ENCODE measurements at places on chromosomes 7 and 10. TPM values are rescaled to one million over a fixed set of nuclear protein-coding genes. Genes with fewer than 3 reads are reported as not detected.

- no peak for DNase-seq
Measured at GRCh38 chr7:101933688-101934121, 116.3 kb downstream of the CUX1 start.

DNA sequence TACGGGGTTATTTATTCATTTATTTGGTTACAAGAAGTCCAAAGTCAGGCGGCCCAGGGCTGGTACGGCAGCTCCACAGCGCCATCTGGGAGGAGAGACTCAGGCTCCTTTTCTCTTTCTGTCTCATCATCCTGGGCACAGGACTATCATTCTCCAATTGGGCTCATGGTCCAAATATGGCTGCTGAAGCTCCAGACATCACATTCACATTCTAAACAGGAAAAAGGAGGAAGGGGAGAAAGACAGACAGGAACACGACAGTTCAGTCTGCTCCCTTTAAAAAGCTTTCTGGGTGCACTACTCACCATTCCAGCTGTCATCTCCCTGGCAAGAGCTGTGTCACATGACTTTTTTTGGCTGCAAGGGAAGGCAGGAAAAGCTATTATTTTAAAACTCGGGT lies 74.4 kb upstream of the PDZD8 start:
- no peak for DNase-seq

DNA sequence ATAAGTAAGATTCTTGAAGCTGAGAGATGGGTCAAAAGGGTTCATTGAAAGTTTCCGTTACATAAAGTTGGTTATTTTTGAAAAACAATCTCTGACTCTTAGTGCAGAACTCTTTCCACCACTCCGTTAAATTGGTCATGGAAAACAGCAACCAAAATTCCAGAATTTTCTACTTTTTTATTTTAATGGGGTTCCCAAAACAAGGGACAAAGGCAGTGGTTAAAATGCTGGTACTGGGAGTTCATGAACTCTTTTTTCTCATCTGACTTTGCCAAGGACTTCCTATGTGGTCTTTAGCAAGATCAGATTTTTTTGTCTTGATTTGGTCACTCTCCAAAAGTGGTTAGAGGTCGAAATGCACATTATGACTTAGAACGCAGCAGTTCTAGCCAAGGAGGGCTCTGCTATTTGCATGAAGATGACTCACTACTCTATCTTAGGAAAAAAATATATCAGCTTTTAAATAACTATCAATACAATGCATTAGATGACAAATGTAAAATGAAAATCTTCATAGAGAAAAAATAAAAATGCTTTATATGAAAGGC lies 145.7 kb downstream of the REEP3 start:
- DNase-seq, result no peak

DNA sequence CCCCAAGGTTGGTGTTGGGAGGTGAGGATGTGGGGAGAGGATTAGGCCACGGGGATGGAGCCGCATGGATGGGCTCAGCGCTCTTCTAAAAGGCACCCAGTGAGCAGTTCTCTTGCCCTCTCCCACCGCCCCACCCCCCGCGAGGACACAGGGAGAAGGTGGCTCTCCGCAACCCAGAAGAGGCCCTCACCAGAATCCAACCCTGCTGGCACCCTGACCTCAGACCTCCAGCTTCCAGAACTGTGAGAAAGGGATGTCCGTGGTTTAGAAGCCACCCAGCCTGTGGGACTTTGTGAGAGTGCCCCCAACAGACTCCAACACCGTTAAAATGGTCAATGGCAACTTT lies 242.8 kb upstream of the PPP2R2D start:
- no peak for DNase-seq

- peak; percentile 13 for DNase-seq
Measured at GRCh38 chr10:35268791-35269257, 67.5 kb upstream of the CCNY start.

Gene AKR1D1
- polyA plus RNA-seq, result 8.1 TPM

Gene IL6
- polyA plus RNA-seq, result 3.4 TPM
